Caki2 (cell line): ENCODE measurements at places on chromosomes 1 and 21. TPM values are rescaled to one million over a fixed set of nuclear protein-coding genes. Genes with fewer than 3 reads are reported as not detected.

Gene C1QC
- total RNA-seq: not detected in 2 replicates

GRCh38 chr21:17775431-17776126 is 43.6 kb downstream of the C21orf91 start:
- no peak for DNase-seq

Gene IGSF3
- total RNA-seq: 30.4 and 36.0 TPM in 2 replicates

Gene OR2M7
- total RNA-seq: not detected in 2 replicates

- DNase-seq: no peak
Observed at GRCh38 chr1:231138236-231138635, 23.6 kb upstream of the TRIM67 start.

GRCh38 chr1:157566484-157567300 is 14.4 kb upstream of the FCRL5 start:
- no peak for DNase-seq

GRCh38 chr1:166176416-166176815 is 9.6 kb upstream of the FAM78B start:
- DNase-seq: no peak

Gene GABRD
- 0.74 TPM in 1 of 2 replicates, not detected in the other for total RNA-seq

DNA sequence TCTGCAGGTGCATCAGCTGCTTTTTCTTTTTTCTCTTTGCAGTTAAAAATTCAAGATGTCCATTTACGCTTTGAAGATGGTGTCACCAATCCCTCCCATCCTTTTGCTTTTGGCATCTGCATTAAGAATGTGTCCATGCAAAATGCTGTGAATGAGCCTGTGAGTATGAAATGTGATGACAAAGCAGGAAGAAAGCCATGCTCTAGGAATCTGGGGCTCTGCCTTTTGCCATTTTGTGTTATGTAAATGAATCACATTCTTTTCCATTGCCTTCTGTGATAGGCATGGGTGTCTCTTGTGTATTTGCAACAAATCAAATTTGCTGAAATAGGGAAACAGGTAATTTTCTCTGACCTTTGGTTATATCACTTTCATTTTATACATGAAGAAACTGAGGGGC is 19.4 kb downstream of the VPS13D start:
- DNase-seq: no peak

GRCh38 chr1:29688471-29689365 is 452.4 kb downstream of the PTPRU start:
- DNase-seq: no peak

Gene EXTL1
- total RNA-seq: not detected in 2 replicates
